SJSA1 (cell line): ENCODE measurements at places on chromosomes 4 and X. TPM values are rescaled to one million over a fixed set of nuclear protein-coding genes. Genes with fewer than 3 reads are reported as not detected.

DNA sequence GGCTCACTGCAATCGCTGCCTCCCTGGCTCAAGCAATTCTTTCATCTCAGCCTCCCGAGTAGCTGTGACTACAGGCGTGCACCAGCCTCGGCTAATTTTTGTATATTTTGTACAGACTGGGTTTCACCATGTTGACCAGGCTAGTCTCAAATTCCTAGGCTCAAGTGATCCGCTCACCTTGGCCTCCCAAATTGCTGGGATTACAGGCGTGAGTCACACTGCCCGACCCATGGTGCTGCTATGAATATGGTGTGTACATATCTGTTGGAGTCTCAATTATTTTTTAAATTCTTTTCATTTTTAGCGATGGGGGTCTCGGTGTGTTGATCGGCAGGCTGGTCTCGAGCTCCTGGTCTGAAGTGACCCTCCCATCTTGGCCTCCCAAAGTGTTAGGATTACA, 78.0 kb upstream of the PRKX start:
- H3K36me3 ChIP-seq: no peaks in the 10 kb centered on the region
- no peak overlapping the region for H3K27ac ChIP-seq
- H3K27me3 ChIP-seq: no peaks in the 10 kb centered on the region
- H3K4me1 ChIP-seq: no peaks in the 10 kb centered on the region

DNA sequence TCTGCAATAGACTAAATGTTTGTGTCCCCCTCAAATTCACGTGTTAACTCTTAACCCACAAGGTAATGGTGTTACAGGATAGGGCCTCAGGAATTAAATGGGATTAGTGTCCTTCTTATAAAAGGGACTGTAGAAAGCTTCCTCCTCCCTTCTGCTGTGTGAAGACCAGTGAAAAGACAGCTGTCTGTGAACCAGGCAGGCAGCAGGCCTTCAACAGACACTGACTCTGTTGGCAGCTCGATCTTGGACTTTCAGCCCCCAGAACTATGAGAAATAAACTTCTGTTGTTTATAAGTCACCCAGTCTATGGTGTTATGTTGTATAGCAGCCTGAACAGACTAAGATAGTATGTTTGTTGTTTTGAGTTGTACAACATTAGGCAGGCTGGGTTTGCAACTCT, 208.1 kb downstream of the GBA3 start:
- H3K36me3 ChIP-seq: no peaks in the 10 kb centered on the region
- H3K4me1 ChIP-seq: no peaks in the 10 kb centered on the region
- H3K27me3 ChIP-seq: no peaks in the 10 kb centered on the region
- no peak for DNase-seq

DNA sequence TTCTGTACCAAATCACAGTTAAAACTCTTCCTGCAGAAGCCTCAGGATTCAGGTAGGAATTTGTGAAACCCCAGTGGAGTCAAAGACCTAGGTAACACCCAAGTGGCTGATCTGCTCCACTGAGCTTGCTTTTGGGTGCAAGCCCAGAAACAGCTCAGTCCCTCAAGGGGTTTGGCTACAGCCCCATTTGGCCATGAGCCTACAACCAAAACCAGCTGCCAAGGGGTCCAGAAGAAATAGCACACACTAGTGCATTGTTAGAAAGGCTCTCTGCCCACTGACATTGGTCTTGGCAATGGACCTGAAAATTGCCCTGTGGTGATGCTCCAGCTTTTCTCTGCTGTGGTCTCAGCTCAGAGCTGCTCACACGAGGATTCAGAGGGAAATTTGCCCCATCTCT, 577.4 kb upstream of the INTU start:
- H3K4me3 ChIP-seq: no peak overlapping the region
- DNase-seq: no peak
- no peaks in the 10 kb centered on the region for H3K36me3 ChIP-seq
- no peak overlapping the region for H3K27ac ChIP-seq

The TTC29 gene
- not detected in 2 replicates for total RNA-seq

The ADD1 gene
- 98.4 and 138 TPM in 2 replicates for total RNA-seq

The SLC10A4 gene
- not detected in 2 replicates for total RNA-seq

The CYSLTR1 gene
- total RNA-seq: 0.11 and 0.63 TPM in 2 replicates

- H3K4me1 ChIP-seq: no peaks in the 10 kb centered on the region
- no peak for DNase-seq
- no peaks in the 10 kb centered on the region for H3K27me3 ChIP-seq
- H3K27ac ChIP-seq: no peak overlapping the region
- H3K4me3 ChIP-seq: no peak overlapping the region
These were observed 196.6 kb upstream of the GABRA2 start for GRCh38 chr4:46586566-46586965.

The SEL1L3 gene
- 39.3 and 65.1 TPM in 2 replicates for total RNA-seq

DNA sequence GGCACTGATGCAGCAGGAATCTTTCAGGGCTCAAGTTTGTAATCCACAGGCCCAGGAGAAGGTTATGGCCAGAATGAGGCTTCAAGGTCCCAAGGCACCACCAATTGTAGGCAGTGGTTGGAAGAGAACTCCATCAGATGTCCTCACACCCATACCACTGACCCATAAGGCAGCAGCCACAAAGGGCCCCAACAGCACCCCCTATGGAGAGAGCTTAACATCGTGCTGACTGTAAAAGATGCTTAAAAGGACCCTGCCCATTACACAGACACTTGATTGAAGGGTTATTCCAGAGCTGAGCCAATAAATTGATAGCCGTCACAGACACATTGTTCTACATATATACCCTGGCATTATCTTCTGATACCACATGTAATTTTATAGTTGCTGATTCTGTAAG, 113.7 kb downstream of the SOWAHB start:
- no peaks in the 10 kb centered on the region for H3K27me3 ChIP-seq
- H3K4me3 ChIP-seq: no peak overlapping the region
- peak overlapping the region; percentile 99 for H3K27ac ChIP-seq
- DNase-seq: no peak

The FAM236C gene
- not detected in 2 replicates for total RNA-seq

- H3K4me3 ChIP-seq: no peak overlapping the region
- DNase-seq: no peak
- H3K36me3 ChIP-seq: no peaks in the 10 kb centered on the region
- H3K27ac ChIP-seq: no peak overlapping the region
- no peaks in the 10 kb centered on the region for H3K4me1 ChIP-seq
- H3K27me3 ChIP-seq: no peaks in the 10 kb centered on the region
These were observed 77.2 kb upstream of the BOD1L1 start for GRCh38 chr4:13704761-13705160.

- H3K4me3 ChIP-seq: no peak overlapping the region
- H3K4me1 ChIP-seq: no peaks in the 10 kb centered on the region
These were observed 61.0 kb downstream of the REELD1 start for GRCh38 chr4:146275370-146275769.

The TMPRSS11B gene
- total RNA-seq: not detected in 2 replicates

The OTUD6A gene
- total RNA-seq: not detected in 2 replicates

- H3K4me3 ChIP-seq: no peak overlapping the region
- no peak overlapping the region for H3K27ac ChIP-seq
- no peak for DNase-seq
- no peaks in the 10 kb centered on the region for H3K4me1 ChIP-seq
- no peaks in the 10 kb centered on the region for H3K36me3 ChIP-seq
These were observed 95.8 kb downstream of the MBNL3 start for GRCh38 chrX:132393085-132393484.

DNA sequence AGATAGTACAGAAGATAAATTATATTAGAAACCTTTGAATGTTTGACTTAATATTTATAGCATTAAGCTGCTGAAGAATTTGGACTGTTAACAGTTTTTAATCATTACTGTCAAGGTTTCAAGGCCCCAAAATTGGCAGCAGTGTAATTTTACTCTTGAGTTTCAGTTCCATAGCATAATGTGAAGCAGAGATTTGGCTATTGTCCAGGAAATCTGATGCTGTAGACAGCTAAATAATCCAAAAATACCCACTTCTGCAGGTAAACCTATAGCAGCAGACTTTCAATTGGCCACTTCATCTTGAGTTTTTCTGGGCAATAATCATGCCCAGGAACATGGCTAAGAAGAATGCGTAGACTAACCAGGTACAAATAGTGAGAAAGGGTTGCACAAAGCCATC, 85.0 kb downstream of the RCHY1 start:
- no peak overlapping the region for H3K4me3 ChIP-seq
- no peak overlapping the region for H3K27ac ChIP-seq
- H3K27me3 ChIP-seq: peaks cover 4% of the 10 kb centered on the region; the same call in 1 of the 2 replicates
- no peak for DNase-seq
- H3K4me1 ChIP-seq: no peaks in the 10 kb centered on the region

The SMIM31 gene
- not detected in 2 replicates for total RNA-seq

GRCh38 chrX:22648281-22648680, 351.5 kb upstream of the DDX53 start:
- no peak for DNase-seq
- H3K27me3 ChIP-seq: no peaks in the 10 kb centered on the region
- no peak overlapping the region for H3K27ac ChIP-seq
- no peaks in the 10 kb centered on the region for H3K36me3 ChIP-seq
- H3K4me3 ChIP-seq: no peak overlapping the region

DNA sequence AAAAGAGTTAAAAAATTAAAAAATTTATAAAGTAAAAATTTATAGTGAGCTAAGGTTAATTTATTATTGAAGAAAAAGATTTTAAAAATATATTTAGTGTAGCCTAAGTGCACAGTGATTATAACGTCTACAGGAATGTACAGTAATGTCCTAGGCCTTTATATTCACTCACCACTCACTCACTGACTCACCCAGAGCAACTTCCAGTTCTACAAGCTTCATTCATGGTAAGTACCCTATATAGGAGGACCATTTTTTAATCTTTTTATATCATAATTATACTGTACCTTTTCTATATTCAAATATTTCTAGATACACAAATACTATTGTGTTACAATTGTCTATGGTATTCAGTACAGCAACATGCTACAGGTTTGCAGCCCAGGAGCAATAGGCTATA, 1623.2 kb downstream of the RPA4 start:
- H3K36me3 ChIP-seq: no peaks in the 10 kb centered on the region
- no peak overlapping the region for H3K27ac ChIP-seq
- H3K4me3 ChIP-seq: no peak overlapping the region
- no peak for DNase-seq
- H3K27me3 ChIP-seq: no peaks in the 10 kb centered on the region
- no peaks in the 10 kb centered on the region for H3K4me1 ChIP-seq

GRCh38 chrX:13761606-13762414, 27.3 kb downstream of the OFD1 start:
- H3K27me3 ChIP-seq: no peaks in the 10 kb centered on the region
- no peak overlapping the region for H3K27ac ChIP-seq
- DNase-seq: no peak
- no peaks in the 10 kb centered on the region; the same call in 1 of the 2 replicates for H3K36me3 ChIP-seq
- H3K4me1 ChIP-seq: no peaks in the 10 kb centered on the region

The LARP1B gene
- total RNA-seq: 38.4 and 42.5 TPM in 2 replicates

DNA sequence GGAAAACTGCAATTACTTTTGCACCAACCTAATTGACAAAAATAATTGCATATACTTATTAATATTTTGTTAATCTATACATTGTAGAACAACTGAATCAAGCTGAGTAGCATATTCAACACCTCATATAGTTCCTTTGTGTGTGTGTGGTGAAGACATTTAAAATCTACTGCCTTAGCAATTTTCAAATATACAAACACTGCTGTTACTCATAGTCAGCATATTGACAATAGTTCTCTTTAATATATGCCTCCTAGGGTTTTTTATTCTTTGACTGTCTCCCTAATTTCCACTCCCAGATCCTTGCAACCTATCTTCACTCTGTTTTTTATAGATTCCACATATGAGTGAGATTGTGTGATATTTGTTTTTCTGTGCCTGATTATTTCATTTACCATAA, 426.8 kb downstream of the PPARGC1A start:
- no peak overlapping the region for H3K27ac ChIP-seq
- no peak overlapping the region for H3K4me3 ChIP-seq
- DNase-seq: no peak
- H3K36me3 ChIP-seq: no peaks in the 10 kb centered on the region

DNA sequence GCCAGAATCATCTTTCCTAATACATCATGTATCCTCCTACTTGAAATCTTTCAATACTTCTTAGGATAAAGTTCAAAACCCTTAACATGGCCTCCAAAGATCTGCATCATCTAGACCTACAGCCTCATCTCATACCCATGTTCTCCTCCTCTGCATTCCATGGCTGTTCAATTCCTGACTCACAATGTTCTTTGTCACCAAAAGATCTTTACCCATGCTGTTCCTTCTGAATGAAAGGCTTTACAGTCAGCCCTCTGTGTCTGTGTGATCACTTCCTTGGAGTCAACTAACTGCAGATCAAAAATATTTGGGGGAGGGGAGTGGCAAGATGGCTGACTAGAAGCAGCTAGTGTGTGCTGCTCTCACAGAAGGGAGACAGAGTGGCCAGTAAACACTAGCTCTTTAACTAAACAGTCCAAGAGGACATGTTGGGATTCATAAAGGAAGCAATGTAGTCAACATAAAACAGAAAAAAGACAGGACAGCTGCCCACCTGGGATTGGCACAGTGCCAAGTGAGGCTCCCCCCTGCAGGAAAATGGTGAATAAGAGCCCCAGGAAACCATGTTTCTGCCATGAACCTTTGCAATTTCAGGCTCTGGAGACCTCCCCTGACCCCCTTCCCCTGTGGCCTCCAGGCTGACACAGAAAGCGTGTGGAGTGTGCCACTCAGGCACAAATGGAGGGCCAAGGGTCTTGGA, 31.9 kb downstream of the CBR4 start:
- no peak overlapping the region for H3K4me3 ChIP-seq
- no peaks in the 10 kb centered on the region; the same call in 1 of the 2 replicates for H3K4me1 ChIP-seq
- H3K36me3 ChIP-seq: peaks cover 4% of the 10 kb centered on the region
- no peak for DNase-seq

DNA sequence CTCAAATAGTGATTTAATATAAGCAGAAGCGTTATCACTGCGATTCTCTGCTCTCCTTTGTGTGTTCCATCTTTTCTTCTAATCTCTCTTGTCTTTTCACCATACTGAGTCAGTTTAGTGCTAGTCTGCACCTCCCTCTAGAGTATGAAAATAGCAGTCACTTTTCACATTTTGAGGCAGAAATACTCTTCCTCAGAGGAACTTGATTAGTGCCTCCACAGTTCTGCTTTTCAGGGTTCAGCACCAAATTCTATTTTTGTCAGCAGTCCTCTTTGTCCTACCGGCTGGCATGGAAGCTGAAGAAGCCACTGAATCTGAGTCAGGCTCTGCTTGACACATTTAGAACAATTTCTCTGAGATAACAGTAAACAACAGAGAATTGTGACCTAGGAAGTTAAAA, 49.7 kb upstream of the ANKRD17 start:
- peak overlapping the region; percentile 23; the same call in 1 of the 2 replicates for H3K27ac ChIP-seq
- H3K36me3 ChIP-seq: no peaks in the 10 kb centered on the region
- H3K27me3 ChIP-seq: no peaks in the 10 kb centered on the region
- DNase-seq: no peak

GRCh38 chrX:111581086-111581485, 69.6 kb downstream of the SERTM2 start:
- H3K36me3 ChIP-seq: no peaks in the 10 kb centered on the region
- no peak overlapping the region for H3K27ac ChIP-seq
- DNase-seq: no peak
- H3K4me1 ChIP-seq: no peaks in the 10 kb centered on the region
- H3K4me3 ChIP-seq: no peak overlapping the region

DNA sequence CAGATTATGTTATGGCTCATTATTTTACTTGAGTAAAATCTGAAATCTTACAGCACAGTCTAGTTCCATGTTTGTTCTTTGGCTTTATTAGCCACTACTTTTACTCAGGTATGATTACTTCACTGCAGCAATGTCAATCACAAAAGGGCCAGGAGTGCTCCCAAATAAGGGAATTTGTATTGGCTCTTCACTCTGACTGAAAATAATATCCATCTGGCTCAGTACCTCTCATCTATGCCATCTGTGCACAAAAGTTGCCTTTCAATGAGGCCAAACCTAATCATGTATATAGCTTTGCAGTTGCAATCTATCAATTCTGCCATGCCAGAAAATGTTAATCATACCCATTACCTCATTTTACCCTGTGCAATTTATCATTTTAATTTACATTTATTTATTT, 161.1 kb downstream of the TECRL start:
- H3K4me3 ChIP-seq: no peak overlapping the region
- no peak for DNase-seq
- no peaks in the 10 kb centered on the region for H3K36me3 ChIP-seq
